ENCODE measurements at places on chromosomes 4 and X.
A peak's percentile ranks its signal among the peaks of the same experiment; 100 is the strongest.

GRCh38 chr4:61511716-61512488 is 311.8 kb downstream of the ADGRL3 start:
- DNase-seq, result no peak

DNA sequence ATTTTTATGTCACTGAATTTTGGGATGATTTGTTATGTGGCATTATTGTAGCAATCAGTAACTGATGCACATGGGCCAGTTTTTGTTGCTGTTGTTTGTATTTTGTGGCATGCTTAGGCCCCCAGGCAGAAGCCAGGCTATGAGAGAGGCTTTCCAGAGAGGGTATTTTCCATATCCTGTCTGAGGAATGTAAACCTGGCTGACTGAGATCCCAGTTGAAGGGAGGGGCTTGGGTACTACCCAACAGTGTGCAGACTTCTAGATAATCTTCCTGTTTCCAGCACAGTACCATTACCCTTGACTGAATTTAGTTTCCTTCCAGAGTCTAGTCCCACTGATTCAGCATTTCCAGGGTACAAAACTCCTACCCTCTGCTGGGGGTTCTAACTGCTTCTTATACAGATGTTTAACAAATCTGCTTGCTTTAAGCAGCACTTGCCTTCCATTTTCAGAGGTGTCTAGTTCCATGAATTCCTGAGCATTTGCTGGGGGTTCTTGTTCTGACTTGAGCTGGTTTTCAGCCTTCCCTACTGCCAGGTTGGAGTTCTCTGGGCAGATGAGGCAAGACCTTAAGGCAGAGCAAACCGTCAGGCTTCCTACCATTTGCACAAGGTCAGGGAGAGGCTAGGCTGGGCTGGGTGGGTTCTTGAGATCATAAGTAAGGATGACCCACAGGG is 104.7 kb upstream of the EGFL6 start:
- DNase-seq, result no peak

DNA sequence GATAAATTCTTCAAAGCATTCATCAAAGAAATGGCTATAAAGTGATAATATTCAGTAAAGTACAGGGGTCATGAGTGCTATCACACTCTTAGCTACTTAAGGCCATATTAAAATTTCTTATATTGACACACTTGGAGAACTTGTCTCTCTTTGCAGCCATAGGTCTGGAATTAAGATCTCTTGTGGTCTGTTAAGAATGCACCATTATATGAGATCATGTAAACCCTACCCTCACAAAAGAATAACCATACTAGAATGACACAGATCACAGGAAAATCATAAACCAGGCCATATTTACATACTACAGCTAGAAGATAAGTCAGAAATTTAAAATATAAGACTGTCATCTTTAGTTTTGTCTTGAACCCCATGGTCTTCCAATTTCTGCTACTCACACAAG is 434.3 kb downstream of the PDGFC start:
- no peak for DNase-seq

- DNase-seq, result no peak
These were observed 128.5 kb downstream of the LRBA start for GRCh38 chr4:150886597-150886996.

GRCh38 chrX:50343917-50344316 is 126.7 kb downstream of the DGKK start:
- DNase-seq, result no peak

- no peak for DNase-seq
These were observed 106.9 kb upstream of the FTHL17 start for GRCh38 chrX:31178769-31179125.

DNA sequence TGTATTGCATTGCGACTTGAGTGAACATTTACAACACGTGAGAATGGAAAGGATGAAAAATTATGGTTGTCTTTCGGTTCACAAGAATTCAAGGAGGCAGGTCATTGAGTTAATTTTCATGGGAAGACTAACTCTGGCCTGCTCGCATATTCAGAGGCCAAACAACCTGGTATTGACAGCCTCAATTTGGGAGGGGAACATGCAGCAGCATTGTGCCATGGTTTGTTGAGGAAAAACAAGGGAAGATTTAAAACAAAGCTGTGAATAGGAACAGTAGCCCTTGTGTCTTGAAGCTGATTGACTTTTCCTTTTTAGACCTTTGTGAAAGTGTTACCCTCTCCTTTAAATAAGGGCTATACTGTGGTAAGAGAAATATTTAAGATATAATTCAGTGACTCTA is 31.9 kb downstream of the FAT4 start:
- no peak for DNase-seq

DNA sequence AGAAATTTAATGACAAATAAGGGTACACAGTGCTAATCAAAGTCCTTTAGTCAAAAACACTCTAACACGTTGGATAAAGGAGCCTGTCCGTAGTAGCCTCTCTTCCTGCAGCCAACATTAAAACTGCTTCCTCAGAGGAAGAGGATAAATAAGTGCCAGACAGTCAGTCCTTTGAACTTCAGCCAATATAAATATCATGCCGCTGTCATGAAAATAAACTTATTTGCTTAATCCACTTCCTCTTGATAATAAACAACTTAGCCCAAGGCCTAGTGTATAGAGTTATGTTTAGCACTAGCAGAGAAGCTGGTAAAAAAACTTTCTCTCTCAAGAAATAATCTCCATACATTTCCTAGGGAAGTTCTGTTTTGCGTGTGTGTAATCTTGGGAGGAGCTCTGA is 196.7 kb downstream of the HS3ST1 start:
- DNase-seq, result no peak

DNA sequence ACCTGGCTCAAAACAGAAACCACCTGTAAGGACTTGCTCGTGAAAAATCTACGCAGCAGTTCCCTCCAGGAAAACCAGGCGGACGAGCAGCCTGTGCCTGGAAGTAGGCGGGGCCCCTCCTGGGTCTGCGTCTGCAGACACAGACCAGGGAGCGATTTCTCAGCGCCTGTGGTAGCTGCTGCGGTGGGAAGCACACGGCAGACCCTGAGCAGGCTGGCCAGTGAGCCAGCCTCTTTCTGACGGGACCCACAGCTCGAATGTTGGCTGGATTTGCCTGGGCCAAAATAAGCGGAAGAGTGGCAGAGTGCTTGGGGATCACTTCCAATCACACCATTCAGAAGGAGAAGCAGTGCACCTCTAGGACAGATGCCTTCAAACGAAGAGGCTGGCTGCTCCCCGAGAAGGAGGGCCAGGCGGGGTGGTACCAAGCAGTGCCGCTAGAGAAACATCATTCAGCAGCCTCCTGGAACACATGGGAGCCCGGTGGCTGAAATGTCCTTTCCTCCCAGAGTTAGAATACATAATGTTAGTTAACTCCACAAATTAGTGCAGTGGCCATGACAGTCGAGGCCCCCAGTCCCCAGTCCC is 85.9 kb downstream of the GATB start:
- peak; percentile 11 for DNase-seq

DNA sequence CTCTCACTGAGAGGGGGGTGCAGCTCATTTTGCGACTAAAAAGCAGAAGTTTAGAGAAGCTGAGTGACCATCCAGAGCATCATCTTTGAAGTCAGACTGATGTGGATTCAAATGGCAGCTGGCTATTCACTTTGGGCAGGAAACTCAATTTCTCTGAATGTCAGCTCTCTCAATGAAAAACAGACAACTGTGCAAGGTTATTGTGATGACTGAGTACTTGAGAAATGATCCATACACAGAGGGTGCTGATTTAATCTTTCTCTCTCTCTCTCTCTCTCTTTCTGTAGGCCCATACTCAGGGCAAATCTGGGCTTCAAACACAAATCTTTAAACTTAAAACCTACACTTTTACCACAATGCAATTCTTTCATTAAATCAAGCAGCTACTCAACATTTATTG is 185.8 kb upstream of the SLIT2 start:
- DNase-seq, result no peak

- no peak for DNase-seq
These were observed 48.0 kb downstream of the TMEM164 start for GRCh38 chrX:110050901-110051300.

- no peak for DNase-seq
These were observed 519.9 kb downstream of the IL15 start for GRCh38 chr4:142156256-142156655.

DNA sequence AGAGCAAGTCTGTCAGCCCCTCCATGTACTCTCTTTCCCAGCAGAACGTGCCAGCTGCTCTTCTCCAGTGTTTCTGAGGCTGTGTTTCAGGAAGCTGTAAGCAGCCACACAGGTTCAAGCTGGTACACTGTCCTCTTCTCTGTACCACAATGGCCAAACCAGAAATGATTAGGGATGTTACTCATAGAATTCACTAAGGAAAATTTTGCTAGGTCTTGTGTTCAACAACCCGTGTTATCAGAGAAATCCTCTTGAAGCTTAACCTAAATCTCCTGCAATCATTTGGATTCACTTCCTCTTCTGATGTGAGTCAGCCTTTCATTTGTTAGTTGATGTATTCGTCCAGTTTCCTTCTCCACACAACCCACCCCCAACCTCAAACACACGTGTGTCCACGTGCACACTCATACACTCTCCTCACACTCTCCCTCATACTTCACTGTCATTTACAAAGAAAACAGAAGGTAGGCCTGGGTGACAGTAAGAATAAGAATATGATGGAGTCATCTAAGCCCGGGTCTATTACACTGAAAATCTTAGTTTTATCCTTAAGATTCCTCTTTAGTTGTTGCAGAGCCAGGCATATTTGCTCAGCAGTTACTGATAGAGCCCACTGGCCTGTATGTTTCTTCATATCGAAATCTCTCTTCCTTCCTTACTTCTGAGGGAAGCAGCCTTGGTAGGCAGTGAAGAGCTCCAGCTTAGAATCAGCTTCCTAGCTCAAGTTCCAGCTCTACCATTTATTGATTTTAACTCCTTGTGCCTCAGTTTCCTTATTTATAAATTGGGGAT is 63.4 kb downstream of the DCUN1D4 start:
- DNase-seq, result no peak

DNA sequence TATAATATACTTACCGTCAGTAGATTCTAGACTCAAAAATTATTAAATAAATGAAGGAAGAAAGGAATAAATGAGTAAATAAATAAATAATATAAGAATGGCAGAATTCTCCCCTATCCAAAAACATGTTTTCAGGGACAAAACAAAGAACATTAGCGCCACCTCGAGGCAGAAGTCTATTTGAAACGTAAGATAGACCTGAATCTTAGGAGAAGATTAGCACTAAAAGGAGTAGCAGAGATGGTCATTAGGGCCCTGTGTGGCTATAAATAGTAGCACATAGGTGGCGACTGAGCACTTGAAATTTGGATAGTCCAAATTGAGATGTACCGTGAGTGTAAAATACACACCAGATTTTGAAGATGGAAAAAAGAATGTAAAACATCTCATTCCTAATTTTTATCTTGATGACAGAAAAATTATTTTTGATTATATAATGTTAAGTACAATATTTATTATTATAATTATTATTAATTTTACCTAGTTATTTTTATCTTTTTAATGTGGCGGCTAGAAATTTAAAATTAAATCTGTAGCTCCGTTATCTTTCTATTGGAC is 24.3 kb upstream of the SRD5A3 start:
- DNase-seq, result peak; percentile 76

GRCh38 chrX:78029663-78030062 is 60.2 kb upstream of the PGAM4 start:
- peak; percentile 29 for DNase-seq

- no peak for DNase-seq
These were observed 35.0 kb upstream of the MXD4 start for GRCh38 chr4:2296631-2297601.

DNA sequence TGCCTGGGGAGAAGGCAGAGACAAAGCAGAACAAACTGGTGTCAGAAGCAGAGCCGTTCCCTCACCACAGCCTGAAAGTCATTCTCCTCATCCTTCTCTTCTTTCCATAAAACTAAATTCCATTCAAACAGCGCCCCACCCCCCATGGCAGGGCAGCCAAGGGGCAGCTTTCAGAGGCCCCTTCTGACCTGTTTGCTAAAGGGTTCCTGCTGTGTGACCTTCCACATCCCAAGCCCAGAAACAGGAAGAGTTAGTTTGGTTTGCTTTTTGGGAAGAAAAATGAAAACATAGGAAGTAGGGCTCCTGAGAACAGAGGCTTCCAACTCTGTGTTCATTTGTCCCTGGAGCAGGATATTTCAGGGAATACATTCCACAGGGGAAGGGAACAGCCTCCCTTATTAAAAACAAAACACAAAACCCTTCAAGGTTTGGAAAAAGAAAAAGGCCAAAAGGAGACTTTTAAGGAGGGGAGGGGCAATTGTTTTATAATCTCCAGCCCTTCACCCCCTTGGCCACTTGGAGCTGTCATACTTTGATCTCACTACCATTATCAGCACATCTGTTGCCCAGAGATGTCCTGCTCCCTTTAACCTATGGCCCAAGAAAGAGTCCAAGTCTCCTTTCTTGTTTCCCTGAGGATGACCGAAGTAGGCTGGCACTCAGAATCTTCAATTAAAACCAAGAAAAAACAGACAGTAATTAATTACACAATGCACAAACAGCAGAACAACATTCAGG is 25.3 kb downstream of the STARD8 start:
- no peak for DNase-seq

DNA sequence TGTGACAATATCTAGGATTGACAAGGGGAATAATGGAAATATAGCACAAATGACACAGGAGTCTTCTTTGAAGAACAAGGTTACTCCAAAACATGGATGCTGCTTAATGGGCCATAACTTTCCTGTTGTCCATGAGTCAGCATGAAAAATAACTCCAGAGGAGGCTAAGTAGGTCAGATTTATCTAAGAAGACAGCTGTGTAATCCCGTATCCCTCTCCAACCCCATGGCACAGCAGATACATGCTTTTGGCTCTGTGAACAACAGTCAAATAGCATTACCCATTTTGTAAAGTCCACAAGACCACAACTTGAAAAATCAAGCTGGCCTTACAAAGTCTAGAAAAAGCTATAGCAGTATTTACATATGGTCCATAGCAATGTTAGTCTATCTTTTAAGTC is 2.1 kb upstream of the TMEM131L start:
- peak; percentile 15 for DNase-seq

DNA sequence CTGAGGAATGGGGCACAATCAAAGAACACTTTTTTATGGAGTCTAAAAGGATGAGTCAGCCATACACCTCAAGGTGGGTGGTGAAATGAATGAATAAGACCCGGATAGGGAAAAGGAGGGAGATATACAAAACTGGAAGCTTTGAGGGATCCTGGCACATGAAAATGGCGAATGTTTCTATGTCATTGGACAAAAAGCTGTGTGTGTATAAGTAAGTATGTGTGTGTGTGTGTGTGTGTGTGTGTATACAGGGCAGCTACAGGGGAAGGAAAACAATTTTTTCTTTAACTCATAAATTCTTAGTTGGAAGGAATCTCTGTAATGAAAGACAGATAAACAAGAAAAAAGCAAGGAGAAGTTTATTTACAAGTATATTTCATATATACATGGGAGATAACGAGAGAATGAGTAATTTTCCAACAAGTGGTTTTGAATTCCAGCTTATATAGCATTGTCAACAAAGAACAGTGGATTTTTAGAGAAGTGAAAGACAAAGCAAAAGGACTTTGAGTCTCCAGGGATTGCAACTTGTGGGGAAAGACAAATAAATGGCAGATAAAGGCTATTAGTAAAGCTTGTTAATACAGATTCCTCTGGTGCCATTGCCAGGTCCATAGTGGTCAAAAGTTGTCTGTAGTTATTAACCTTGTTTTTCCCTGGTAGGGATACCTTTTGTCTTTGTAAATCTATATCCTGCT is 99.7 kb downstream of the MMRN1 start:
- DNase-seq, result no peak

Measured in NCI-H526 treated with DMSO at 0.1 percent for 48 hours (cell line).